ENCODE measurements at places on chromosomes 6 and 20.
A peak's percentile ranks its signal among the peaks of the same experiment; 100 is the strongest.

DNA sequence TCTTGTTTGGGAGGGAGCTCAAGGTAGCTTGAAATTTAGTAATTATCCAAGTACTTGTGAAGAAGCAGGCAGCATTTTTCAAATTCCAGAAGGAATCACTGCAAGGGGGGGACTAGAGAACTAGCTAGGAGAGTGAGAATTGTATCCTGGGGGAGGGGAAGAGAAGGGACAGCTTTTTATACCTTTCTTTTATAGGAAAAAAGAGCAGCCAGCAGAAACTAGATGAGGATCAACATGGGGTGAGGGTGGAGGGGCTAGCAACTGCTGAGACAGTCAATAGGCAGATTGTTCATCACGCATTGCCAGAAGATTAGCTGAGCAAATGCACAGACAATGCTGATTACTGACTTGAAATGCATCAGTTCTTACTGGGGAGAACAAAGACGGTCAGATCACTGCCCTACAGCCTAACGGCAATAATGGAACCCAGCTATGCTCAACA is 514.3 kb upstream of the CITED2 start:
- DNase-seq, result no peak

- DNase-seq, result no peak
Observed at GRCh38 chr20:59940956-59941294, 736 bp downstream of the FAM217B start.

DNA sequence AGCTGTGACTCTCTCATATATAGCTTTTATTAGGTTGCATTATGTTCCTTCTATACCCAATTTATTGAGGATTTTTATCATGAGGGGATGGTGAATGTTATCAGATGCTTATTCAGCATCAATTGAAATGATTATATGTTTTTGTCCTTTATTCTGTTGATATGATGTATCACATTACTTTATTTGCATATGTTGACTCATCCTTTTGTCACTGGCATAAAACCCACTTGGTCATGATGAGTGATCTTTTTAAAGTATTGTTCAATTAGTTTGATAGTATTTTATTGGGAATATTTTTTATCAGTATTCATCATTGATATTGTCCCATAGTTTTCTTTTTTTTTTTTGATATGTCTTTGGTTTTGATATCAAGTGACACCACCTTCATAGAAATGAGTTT is 529.9 kb downstream of the MMUT start:
- no peak for DNase-seq

- DNase-seq, result no peak
Observed at GRCh38 chr20:38159957-38160756, 4.9 kb downstream of the TGM2 start.

DNA sequence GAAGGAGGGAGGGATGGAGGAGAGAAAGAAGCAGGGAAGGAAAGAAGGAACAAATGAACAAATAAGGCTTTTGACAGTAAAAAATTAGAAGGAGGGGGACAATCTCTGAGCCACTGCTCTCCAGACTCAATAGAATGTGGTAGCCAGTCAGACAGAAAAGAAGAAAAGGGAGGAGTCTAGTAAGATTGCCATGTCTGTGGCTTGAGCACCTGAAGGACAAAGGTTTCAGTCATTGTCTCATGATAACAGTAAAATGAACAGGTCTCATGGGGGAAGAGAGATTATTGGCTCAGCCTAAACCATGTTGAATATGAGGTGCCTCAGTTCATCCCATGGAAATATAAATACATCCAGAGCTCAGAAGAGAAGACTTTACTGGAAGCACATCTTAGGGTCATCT is 14.0 kb upstream of the LOC128125822 start:
- DNase-seq, result no peak

GRCh38 chr6:28218312-28219248 is 6.5 kb upstream of the ZSCAN9 start:
- peak; percentile 83 for DNase-seq

DNA sequence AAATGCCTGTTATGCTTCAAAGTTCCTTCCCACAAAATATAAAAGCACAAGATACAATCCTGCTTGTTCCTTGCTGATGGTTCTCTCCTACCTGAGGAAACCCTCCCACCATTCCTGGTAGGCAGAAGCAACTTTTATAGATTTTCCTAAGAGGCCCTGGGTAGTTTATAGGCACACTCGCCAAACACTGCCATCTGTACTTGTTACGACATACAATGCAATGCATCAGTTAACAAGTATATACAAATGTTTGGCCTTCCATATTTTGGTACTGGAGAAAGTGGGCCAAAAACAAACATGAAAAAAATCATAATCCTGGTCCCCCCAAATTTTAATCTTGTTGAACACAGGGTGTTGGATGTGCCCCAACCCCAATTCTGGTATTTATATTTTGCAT is 16.6 kb downstream of the MCM9 start:
- no peak for DNase-seq

DNA sequence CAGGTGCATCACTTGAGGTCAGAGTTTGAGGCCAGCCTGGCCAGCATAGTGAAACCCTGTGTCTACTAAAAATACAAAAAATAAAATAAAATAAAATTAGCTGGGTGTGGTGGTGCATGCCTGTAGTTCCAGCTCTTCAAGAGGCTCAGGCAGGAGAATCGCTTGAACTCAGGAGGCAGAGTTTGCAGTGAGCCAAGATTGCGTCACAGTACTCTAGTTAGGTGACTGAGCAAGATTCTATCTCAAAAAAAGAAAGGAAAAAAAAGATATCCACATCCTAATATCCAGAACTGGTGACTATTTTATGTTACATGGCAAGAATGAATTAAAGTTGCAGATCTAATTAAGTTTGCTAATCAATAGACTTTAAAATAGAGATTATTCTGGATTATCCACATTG is 32.5 kb downstream of the SCGN start:
- no peak for DNase-seq

DNA sequence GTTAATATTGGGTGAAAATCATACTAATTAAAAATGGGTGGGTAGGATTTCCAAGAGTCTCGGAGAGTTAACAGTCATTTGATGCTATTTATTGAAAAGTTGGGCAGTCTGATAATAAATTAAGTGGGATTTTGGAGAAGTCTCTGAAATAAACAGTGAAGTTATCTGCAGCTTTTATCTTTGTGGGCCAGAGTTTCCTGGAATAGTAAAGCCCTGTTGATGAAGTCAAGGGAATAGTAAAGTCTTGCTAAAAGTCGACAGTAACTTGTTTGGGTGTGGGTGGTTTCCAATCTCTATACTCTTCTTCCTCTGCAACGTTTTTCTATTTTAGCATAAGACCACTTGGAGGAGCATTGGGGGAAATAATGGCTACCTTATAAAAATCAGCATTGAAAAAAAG is 493.6 kb downstream of the EPM2A start:
- DNase-seq, result no peak

DNA sequence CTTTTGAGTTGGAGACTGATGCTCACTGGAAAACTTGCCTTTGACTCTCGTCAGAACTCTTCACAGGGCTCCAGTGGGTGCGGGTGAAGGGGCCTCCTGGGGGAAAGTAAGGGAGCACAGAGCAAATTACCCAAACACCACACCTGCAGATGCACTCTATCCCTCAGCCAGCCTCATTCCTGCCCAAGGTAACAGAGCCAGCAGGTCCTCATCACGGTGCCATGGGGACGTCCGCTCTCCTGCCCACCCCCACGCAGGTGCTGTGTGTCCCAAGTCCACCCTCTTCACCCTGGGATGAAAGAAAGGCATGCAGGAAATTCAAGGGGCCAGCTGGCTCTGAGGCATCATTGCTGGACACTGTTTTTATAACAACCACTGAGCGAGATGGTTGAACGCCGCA is 269.0 kb downstream of the SMOC2 start:
- DNase-seq, result no peak

- no peak for DNase-seq
Observed at GRCh38 chr20:17732907-17733521, 33.2 kb downstream of the BANF2 start.

DNA sequence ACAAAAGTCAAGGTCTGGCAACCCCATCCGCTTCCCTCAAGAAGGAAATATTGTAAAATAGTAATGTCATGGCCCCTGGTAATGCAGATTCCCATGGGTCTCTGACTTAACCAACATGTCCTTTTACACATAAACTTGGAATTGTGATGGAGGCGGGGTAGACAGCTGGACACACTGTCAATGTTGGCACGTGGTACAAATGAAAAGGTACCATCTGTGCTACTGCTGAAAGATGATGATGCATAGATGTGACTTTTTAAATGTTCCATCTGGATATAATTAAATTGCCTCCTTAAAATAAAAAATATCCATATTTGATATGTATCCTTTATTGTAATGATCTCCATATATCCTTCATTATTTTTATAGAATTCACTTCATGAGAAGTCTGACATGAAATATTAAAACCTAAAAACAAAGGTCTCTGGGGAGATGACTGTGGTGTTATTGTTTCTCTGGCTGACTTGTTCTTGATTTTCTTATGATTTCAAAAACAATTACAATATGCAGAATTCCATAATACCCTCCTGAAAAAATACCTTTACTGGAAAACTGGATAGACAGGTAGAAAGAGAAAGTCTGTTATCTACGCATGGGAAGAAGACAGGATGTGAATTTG is 104.5 kb downstream of the MKKS start:
- DNase-seq, result no peak

- DNase-seq, result no peak
Observed at GRCh38 chr20:60420676-60421229, 462.5 kb downstream of the CDH26 start.

DNA sequence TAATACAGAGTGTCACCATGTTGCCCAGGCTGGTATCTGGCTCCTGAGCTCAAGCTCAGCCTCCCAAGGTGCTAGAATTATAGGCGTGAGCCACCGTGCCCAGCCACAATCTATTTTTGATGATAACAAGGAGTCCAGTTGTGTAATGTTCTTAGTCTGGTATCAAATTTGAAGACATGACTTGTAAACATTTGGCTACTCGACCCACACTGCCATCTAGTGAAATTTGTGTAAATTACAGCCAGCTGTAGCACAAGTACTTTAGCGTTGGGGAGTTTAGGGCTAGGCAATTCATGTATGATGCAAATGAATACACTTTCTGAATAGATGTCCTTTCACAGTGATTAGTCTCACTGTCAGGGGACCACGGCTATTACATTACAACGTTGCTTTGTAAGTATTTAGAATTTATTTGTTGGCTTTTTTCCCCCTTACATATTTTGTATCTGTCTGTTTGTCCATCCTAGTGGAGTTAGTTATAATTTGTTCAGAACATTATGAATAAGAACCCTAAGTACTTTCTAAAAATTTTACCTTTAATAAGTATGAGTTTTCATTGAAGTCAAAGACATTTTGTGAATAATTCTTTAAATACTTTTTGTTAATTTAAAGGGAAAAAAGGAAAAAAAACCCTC is 139.7 kb downstream of the PRDM13 start:
- DNase-seq, result peak; percentile 16

DNA sequence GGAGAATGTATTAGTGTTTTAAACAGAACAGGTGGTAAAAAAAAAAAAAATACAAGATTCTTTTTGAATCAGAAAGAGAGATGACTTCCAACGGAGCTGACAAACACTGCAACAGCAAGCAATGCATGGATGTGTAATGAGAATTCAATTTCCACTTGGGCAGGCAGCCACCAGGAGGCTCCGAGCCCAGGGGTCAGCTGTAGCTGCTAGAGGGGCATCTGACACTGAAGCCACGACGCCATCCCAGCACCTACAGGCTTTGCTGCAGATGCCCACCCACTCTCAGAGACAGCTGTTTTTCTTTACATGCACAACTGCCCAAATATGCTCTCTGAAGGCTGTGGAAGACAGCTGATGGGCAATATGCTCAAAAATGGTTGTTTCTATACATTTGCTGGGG is 75.4 kb downstream of the ELOVL5 start:
- DNase-seq, result no peak

GRCh38 chr6:40774932-40775331 is 187.8 kb upstream of the LRFN2 start:
- DNase-seq, result no peak

- DNase-seq, result no peak
Observed at GRCh38 chr6:111238464-111239119, 151.3 kb downstream of the SLC16A10 start.

DNA sequence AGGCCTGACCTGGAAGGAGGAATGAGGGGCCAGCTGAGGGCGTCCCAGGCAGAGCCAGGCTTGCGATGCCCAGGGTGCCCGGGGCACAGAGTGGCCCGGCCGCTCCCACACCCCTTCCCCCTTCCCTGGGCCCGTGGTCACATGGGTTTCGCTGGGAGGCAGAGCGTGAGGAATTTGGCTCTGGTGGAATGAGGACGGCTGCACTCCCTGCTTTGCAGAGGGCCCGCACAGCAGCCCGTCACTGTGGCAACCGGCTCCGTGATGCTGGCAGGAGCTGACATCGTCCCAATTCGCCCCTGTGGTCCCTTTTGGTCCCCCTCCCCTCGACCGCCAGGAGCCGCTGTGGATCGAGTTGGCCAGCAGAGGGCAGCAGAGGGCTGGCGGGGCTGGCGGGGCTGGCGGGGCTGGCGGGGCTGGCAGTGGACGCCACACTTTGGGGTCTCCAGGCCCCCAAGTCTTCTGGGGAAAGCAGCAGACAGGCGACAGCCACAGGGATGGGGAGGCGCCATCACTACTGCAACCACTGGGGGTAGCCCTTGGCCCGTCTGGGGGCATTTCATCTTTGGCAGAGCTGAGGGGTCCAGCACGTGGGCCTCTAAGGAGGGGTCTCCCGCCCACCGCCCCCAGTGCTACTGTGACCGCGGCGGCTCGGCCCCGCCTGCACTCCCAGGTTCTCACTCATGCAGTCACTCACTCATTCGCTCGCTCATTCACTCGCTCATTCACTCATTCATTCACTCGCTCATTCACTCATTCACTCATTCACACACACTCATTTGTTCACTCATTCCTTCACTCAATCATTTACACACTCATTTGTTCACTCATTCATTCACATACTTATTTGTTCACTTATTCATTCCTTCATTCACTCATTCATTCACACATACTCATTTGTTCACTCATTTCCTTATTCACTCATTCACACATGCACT is 49.7 kb upstream of the BHLHE23 start:
- DNase-seq, result peak; percentile 62

- no peak for DNase-seq
Observed at GRCh38 chr20:12056839-12057238, 139.1 kb downstream of the BTBD3 start.

DNA sequence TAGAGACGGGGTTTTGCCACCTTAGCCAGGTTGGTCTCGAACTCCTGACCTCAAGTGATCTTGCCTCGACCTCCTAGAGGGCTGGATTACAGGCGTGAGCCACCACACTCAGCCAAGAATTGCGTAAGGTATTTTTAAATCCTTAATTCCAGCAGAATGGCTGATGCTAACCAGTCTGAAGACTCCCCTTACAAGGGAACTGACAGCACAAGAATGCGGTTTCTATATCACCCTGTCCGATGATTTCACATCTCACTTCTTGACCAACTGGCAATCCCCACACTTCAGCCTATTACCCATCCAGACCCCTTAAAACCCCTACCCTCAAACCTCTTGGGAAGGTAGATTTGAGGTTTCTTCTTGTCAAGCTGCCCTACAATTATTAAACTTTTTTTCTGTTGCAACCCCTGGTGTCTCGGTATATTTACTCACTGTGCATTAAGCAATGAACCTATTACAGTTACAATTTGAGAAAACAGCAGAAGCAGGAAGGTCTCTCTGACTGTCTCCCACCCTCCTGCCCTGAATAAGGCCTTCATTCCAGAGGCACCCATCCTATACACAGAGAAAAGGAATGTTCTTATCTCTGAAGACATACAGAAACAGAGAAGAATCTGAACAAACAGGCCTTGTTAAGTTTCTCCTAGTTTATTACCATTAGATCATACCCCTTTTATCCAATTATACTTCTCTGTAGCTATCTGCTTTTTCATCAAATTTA is 164.9 kb downstream of the ARHGAP18 start:
- no peak for DNase-seq

All from right cardiac atrium (tissue), 5 donors.